ENCODE measurements at places on chromosomes 4 and X.

DNA sequence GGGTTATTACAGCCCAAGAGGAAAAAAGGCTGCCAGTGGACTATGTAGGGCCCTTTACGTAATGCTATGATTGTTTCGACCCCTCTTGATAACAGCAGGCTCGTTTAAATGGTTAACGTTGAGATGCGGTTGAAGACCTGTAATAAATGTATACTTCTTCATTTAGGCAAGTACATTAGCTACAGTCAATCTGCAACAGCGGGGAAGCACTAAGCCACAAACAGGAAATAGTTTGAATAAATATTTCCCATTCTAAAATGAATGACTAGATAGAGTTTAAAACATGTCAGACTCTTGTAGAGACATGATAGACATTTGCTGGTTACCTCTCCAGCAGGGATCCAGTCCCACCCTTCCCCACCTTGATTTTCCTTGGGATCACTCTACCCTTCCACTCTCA, 38.1 kb upstream of the STIM2 start:
- H3K4me3 ChIP-seq: no peak overlapping the region
- DNase-seq: no peak
- H3K4me1 ChIP-seq: no peaks in the 10 kb centered on the region
- H3K27me3 ChIP-seq: no peaks in the 10 kb centered on the region
- no peak overlapping the region for H3K27ac ChIP-seq

DNA sequence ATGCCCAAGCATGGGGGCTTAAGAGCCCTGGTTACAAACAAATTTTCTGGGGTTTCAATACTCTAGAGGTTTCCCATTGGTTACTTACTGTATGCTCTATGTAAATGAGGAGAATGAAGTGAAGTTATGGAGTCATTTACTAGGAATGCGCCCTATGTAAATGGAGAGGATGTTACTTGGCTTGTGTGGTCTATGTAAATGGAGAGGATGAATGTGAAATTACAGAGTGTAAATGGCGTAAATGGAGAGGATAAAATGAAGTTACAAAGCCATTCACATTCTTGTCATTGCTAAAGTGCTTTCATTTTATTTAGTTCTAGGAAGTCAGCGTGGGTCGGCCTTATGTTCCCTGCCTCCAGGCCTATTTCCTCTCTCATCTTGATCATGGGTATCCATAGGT, 810.5 kb upstream of the ADGRL3 start:
- no peaks in the 10 kb centered on the region for H3K36me3 ChIP-seq
- no peak overlapping the region for H3K27ac ChIP-seq
- H3K4me1 ChIP-seq: no peaks in the 10 kb centered on the region
- no peak overlapping the region for H3K4me3 ChIP-seq
- no peaks in the 10 kb centered on the region for H3K27me3 ChIP-seq

DNA sequence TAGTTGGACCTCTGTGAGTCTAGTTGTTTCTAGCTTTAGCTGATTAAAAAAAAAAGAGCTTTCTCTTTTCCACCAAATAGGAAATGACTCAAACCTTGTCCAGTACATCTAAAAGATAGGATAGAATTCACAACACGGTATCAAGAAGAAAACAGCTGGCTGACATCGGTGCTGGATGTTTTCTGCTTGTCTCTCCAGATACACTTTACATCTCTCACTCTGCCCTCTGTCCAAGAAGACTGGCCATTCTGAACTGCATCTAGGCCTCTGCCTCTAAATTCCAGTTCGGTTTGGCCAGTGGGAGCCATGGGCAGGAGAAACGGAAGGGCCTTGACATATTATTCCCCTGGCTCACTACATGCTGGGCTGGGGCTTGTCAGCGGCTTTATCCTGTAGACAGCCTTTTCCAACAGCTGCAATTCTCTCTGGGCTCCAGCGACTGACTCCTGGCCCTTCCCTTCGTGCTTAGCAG, 57.3 kb upstream of the SHISA3 start:
- no peak overlapping the region for H3K4me3 ChIP-seq
- H3K27ac ChIP-seq: no peak overlapping the region
- H3K36me3 ChIP-seq: no peaks in the 10 kb centered on the region
- no peaks in the 10 kb centered on the region for H3K27me3 ChIP-seq
- H3K4me1 ChIP-seq: no peaks in the 10 kb centered on the region

DNA sequence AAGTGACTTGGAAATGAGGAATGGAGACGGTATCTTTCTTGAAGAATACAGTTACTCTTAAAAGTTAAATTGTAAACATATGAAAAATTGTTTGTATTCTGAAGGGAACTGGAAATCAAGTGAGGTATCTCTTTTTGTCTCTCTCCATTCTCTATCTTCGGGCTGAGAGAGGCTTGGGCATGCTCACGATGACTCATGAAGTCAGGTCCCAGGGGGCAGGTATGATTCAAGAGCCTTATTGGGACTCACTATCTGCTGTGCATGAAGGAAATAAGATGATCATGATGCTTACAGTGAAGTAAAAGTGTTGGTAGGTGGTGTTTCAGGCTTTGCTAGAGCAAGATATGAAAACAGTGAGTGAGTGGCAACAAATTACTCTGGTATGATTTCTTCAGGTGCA, 200.4 kb upstream of the PITX2 start:
- no peaks in the 10 kb centered on the region for H3K4me1 ChIP-seq
- no peak overlapping the region for H3K4me3 ChIP-seq
- no peaks in the 10 kb centered on the region for H3K27me3 ChIP-seq
- DNase-seq: no peak

GRCh38 chr4:2497324-2497723, 28.4 kb downstream of the RNF4 start:
- DNase-seq: no peak
- H3K27ac ChIP-seq: no peak overlapping the region

- no peaks in the 10 kb centered on the region for H3K27me3 ChIP-seq
- no peak overlapping the region for H3K27ac ChIP-seq
- H3K4me1 ChIP-seq: no peaks in the 10 kb centered on the region
- no peaks in the 10 kb centered on the region for H3K36me3 ChIP-seq
- H3K4me3 ChIP-seq: no peak overlapping the region
- no peak for DNase-seq
These were observed 54.7 kb downstream of the SLITRK4 start for GRCh38 chrX:143581240-143581639.

GRCh38 chr4:80913381-80913780, 117.1 kb upstream of the BMP3 start:
- H3K4me3 ChIP-seq: no peak overlapping the region
- H3K36me3 ChIP-seq: no peaks in the 10 kb centered on the region
- no peaks in the 10 kb centered on the region for H3K4me1 ChIP-seq
- no peak overlapping the region for H3K27ac ChIP-seq
- no peak for DNase-seq

- DNase-seq: no peak
- H3K27me3 ChIP-seq: no peaks in the 10 kb centered on the region
- H3K36me3 ChIP-seq: no peaks in the 10 kb centered on the region
- no peak overlapping the region for H3K4me3 ChIP-seq
- H3K4me1 ChIP-seq: peaks cover 17% of the 10 kb centered on the region
- H3K27ac ChIP-seq: no peak overlapping the region
These were observed 147.5 kb downstream of the TSPAN5 start for GRCh38 chr4:98510757-98511517.

DNA sequence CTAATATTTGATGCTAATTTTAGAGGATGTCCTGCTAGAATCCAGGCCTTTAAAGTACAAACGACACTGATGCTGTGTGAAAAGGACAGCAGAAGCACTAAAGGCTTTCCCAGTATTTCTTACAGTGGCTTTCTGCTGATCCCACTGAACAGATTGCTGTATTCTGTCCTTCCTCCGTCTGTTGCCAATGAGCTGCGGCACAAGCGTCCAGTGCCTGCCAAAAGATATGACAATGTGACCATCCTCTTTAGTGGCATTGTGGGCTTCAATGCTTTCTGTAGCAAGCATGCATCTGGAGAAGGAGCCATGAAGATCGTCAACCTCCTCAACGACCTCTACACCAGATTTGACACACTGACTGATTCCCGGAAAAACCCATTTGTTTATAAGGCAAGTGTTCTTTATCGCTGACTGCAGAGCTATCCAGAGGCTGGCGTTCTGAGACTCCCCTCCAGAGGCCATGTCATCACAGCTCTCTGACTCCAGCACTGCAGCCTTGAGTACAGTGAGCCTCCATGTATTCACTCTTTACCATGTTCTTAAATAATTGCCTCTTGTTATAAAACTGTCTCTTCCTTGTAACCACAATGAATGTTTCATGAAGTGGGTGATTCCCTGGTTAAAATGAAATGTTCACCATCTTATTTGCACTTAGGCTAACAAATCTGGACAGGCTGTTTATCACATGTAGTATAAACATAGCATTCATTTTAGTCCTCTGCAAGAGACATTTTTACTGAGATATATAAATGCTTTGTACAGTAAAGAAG, 43.6 kb downstream of the GUCY1B1 start:
- H3K4me3 ChIP-seq: no peak overlapping the region
- no peaks in the 10 kb centered on the region for H3K27me3 ChIP-seq
- peaks cover 11% of the 10 kb centered on the region for H3K36me3 ChIP-seq
- H3K4me1 ChIP-seq: no peaks in the 10 kb centered on the region
- H3K27ac ChIP-seq: no peak overlapping the region

GRCh38 chr4:48906206-48907173, at the start of gene OCIAD2:
Gene OCIAD2 (minus strand): TSS chr4:48906774. CDS start chr4:48904549, 2,225 bp downstream.
- no peak within 1 kb of the TSS for H3K27ac ChIP-seq
- no peaks in the 10 kb centered on the region for H3K27me3 ChIP-seq
- no peaks in the 10 kb centered on the region for H3K36me3 ChIP-seq
- DNase-seq: peak; percentile 48
- H3K4me3 ChIP-seq: no peak within 1 kb of the TSS
- H3K4me1 ChIP-seq: peaks cover 3% of the 10 kb centered on the region

DNA sequence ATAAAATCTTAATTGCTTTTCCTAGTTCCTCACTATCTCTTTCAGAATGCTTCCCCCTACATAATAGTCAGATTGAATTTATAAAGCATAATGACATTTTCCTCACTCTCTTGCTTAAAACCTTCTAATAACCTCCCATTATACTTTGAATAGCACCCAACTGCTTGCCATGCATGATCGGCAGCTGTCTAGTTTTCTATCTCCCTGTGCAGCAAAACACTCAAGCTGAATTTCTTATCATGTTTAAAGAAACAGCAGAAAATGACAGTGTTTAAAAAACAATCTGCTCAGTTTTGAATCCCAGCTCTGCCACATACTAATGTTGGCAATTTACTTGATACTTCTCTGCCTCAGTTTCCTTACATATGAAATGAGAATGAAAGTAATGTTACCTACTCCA, 947.1 kb upstream of the HS3ST1 start:
- no peak for DNase-seq
- no peaks in the 10 kb centered on the region for H3K27me3 ChIP-seq
- H3K36me3 ChIP-seq: no peaks in the 10 kb centered on the region
- H3K27ac ChIP-seq: no peak overlapping the region
- no peaks in the 10 kb centered on the region for H3K4me1 ChIP-seq

GRCh38 chrX:106959901-106960300, 39.7 kb downstream of the CLDN2 start:
- DNase-seq: no peak
- no peaks in the 10 kb centered on the region for H3K4me1 ChIP-seq
- H3K36me3 ChIP-seq: peaks cover 19% of the 10 kb centered on the region
- no peak overlapping the region for H3K4me3 ChIP-seq
- no peak overlapping the region for H3K27ac ChIP-seq

DNA sequence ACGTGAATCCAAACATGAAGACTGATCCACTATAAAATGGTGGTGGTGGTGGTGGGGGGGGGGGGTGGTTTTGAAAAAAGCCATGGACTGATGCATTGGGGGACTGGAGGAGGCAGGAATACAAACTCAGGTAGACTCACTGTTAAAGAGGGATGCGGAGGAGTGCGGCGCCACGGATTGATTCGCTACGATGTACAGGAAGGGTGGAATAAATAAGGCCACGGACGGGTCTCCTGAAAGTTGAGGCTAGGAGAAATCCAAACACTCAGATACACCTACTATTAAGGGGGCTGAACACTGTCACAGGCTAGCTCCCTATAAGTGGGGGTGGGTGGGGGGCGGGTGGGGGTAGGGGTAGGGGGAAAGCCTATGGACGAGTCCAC, 591 bp downstream of the ELK1 start:
- H3K27me3 ChIP-seq: no peaks in the 10 kb centered on the region
- no peak for DNase-seq
- no peaks in the 10 kb centered on the region for H3K36me3 ChIP-seq
- H3K4me3 ChIP-seq: peak overlapping the region; percentile 98
- peaks cover 6% of the 10 kb centered on the region for H3K4me1 ChIP-seq
- no peak overlapping the region for H3K27ac ChIP-seq

DNA sequence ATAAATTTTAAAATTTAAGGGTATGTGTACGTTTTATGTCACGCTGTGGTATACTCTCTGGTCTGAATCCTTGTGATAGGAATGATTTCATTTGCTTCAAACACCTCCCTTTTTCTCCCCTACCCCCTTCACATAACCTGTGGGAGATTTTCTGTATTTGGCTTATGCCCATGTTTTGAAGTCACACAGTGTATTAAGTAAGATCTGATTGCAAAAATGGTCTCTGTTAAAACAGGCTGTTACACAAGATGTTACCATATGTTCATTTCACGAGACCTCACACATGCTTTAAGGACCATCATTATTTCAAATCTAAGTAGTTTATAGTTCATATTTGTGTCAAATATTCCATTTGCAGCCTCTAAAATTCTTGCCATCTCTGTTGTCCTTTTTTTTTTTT, 63.5 kb downstream of the TMEM131L start:
- no peak for DNase-seq
- H3K27ac ChIP-seq: no peak overlapping the region
- H3K36me3 ChIP-seq: no peaks in the 10 kb centered on the region
- H3K27me3 ChIP-seq: no peaks in the 10 kb centered on the region

- no peaks in the 10 kb centered on the region for H3K4me1 ChIP-seq
- peaks cover 6% of the 10 kb centered on the region for H3K36me3 ChIP-seq
- H3K27ac ChIP-seq: no peak overlapping the region
- no peak overlapping the region for H3K4me3 ChIP-seq
These were observed 90.3 kb upstream of the TMEM150C start for GRCh38 chr4:82652062-82652461.

GRCh38 chrX:111288841-111289240, 18.6 kb upstream of the CAPN6 start:
- H3K4me3 ChIP-seq: no peak overlapping the region
- H3K4me1 ChIP-seq: peaks cover 2% of the 10 kb centered on the region
- H3K27me3 ChIP-seq: no peaks in the 10 kb centered on the region
- no peak for DNase-seq

DNA sequence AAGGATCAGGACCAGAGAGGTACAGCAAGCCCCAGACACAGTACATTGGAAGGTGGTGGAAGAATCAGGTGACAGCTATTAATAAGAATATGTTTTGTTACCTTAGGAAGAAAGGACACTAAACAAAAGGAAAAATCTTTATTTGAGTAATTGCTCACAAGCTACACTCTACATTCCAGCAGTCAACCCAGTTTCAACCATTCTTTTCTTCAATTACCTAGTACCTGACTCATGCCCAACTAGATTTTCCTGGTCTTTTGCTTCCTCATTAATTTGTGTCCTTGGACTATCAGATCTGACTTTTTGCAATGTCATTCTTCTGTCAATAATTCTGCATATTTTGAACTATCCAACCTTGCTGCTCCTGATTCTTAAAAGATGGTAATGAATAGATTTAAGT, 22.5 kb upstream of the GLRA2 start:
- DNase-seq: no peak
- no peaks in the 10 kb centered on the region for H3K27me3 ChIP-seq
- H3K27ac ChIP-seq: no peak overlapping the region
- H3K4me3 ChIP-seq: no peak overlapping the region
- H3K36me3 ChIP-seq: no peaks in the 10 kb centered on the region
